ENCODE measurements at places on chromosomes 3 and 15. TPM values are rescaled to one million over a fixed set of nuclear protein-coding genes. Genes with fewer than 3 reads are reported as not detected.

DNA sequence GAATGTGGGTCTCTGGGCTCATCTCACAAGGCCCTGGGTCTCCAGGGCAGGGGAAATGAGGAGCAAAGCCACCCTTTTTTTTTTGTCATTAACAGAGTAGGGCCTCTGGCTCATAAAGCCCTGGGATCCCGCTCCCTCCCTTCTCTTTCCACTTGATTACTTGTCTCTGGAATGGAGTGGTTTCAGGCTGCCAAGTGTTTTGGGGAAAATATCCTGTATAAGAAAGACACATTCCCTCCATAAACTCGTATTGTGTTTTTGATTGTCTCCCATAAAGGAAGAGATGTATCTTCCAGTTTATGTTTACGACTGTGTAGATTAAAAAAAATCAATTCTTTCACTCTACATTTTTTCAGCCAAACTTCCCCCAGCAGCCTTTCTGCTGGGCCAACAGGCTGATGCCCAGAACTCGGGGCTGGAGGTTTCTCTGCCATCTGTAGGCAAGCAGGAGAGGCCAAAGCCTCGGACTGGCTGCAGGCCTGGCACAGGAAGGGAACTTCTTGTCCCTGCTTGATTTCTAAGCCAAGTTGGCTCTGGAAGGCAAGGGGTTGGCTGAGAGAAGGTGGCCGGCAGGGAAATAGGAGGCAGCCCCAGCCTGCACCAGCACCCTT is 49.4 kb upstream of the INSYN1 start:
- H3K4me3 ChIP-seq, result no peak overlapping the region
- peaks cover 3% of the 10 kb centered on the region for H3K27me3 ChIP-seq
- peaks cover 18% of the 10 kb centered on the region for H3K4me1 ChIP-seq
- no peak for DNase-seq

DNA sequence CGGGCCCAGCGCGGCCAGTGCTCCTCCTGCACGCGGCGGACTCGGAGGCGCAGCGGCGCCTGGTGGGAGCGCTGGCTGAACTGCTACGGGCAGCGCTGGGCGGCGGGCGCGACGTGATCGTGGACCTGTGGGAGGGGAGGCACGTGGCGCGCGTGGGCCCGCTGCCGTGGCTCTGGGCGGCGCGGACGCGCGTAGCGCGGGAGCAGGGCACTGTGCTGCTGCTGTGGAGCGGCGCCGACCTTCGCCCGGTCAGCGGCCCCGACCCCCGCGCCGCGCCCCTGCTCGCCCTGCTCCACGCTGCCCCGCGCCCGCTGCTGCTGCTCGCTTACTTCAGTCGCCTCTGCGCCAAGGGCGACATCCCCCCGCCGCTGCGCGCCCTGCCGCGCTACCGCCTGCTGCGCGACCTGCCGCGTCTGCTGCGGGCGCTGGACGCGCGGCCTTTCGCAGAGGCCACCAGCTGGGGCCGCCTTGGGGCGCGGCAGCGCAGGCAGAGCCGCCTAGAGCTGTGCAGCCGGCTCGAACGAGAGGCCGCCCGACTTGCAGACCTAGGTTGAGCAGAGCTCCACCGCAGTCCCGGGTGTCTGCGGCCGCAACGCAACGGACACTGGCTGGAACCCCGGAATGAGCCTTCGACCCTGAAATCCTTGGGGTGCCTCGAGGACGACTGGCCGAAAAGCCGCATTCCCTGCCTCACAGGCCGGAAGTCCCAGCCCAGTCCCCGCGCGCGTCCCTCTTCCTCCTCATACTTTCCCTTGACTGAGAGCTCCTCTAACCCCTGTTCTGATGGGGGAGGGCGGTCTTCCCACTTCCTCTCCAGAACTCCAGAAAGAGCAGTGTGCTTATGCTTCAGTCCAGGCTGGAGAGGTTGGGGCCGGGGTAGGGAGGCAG is 1.4 kb upstream of the IL17RC start:
- peak overlapping the region; percentile 43 for H3K4me3 ChIP-seq
- peak; percentile 59 for DNase-seq
- peak overlapping the region; percentile 68 for H3K27ac ChIP-seq
- H3K4me1 ChIP-seq, result peaks cover 13% of the 10 kb centered on the region
- peaks cover 3% of the 10 kb centered on the region for H3K36me3 ChIP-seq

DNA sequence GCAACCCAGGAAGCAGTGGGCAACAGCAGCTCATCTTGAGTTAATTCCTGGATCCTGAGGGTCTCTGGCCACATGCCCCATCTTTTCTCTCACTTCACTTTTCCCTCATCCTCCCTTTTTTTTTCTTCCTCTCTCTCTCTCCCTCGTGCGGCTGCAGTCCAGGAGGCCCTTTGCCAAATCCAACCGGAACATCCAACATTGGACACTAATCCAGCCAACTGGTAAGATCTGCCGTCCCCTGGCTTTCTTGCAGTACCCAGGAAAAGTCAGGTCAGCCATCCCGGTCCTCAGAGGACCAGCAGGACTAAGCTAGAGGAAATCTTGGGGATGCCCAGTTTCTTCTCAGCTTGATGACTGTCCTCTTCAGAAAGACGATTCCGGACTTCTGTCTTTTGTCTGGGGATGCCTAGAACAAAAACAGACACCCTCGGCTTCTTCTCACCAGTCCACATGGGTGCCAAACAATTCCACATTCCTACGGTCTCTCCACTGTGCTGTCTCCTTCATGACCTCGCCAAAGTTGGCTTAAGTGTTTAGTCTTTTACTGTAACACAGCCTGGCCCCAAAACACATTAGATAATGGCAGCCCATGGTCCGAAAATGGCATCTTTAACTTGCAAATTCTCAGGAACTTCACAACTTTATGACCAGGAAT is 115.6 kb downstream of the GSK3B start:
- no peaks in the 10 kb centered on the region for H3K27me3 ChIP-seq
- no peak overlapping the region for H3K27ac ChIP-seq
- H3K4me1 ChIP-seq, result no peaks in the 10 kb centered on the region
- no peak for DNase-seq

DNA sequence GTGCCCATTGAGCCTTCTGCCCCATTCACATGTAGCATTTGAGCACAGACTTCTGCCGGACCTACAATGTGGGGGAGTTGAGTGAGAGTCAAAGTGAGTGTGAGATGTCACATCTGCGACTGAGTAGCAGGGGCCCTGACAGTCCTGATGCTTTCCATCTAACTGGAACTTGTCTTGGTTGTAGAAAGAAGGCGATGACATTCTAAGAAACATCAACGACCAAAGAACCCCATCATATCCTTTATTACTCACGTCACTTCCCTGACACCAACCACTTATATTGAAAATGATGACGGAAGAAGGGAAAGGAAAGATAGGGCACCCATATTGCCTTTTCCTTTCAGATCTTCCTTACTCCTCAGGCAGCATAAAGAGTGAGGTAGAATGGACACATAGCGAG is 30.5 kb downstream of the SMAD3 start:
- peaks cover 49% of the 10 kb centered on the region for H3K4me1 ChIP-seq
- no peak overlapping the region for H3K4me3 ChIP-seq
- H3K36me3 ChIP-seq, result peaks cover 20% of the 10 kb centered on the region

GRCh38 chr15:70266412-70267121 is 168.8 kb upstream of the TLE3 start:
- no peaks in the 10 kb centered on the region for H3K27me3 ChIP-seq
- H3K27ac ChIP-seq, result no peak overlapping the region
- peak; percentile 55 for DNase-seq
- H3K4me3 ChIP-seq, result no peak overlapping the region

DNA sequence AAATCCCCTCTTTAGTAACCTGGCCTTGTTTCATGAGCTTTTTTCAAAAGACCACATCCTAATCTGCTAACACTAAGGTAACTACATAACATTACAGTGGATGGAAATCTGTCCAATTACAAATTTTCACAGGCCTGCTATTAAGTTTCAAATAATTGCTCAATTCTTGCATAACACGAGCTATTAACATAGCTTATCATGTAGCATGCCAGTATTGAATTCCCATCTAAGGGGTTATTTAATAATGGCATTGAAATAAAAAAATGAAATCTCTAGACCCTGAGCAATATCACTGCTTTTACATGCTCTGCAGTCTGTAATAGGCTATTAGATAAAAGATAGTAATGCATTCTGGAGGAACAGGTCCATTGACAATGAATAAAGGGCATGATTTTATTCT is 748.3 kb upstream of the NECTIN3 start:
- no peaks in the 10 kb centered on the region for H3K4me1 ChIP-seq
- H3K36me3 ChIP-seq, result no peaks in the 10 kb centered on the region
- no peak overlapping the region for H3K4me3 ChIP-seq

GRCh38 chr15:60905587-60905986 is 323.5 kb downstream of the RORA start:
- no peaks in the 10 kb centered on the region for H3K27me3 ChIP-seq
- no peak overlapping the region for H3K27ac ChIP-seq
- DNase-seq, result no peak
- H3K36me3 ChIP-seq, result no peaks in the 10 kb centered on the region

- H3K27me3 ChIP-seq, result no peaks in the 10 kb centered on the region
- peak overlapping the region; percentile 39 for H3K4me3 ChIP-seq
- no peak overlapping the region for H3K27ac ChIP-seq
- peak; percentile 37 for DNase-seq
- no peaks in the 10 kb centered on the region for H3K36me3 ChIP-seq
Measured at GRCh38 chr3:102415553-102415952, 19.3 kb upstream of the ZPLD1 start.

- no peak overlapping the region for H3K4me3 ChIP-seq
- DNase-seq, result peak; percentile 94
- H3K27me3 ChIP-seq, result no peaks in the 10 kb centered on the region
- H3K36me3 ChIP-seq, result peaks cover 8% of the 10 kb centered on the region
Measured at GRCh38 chr3:64152086-64152485, 73.2 kb downstream of the PRICKLE2 start.

DNA sequence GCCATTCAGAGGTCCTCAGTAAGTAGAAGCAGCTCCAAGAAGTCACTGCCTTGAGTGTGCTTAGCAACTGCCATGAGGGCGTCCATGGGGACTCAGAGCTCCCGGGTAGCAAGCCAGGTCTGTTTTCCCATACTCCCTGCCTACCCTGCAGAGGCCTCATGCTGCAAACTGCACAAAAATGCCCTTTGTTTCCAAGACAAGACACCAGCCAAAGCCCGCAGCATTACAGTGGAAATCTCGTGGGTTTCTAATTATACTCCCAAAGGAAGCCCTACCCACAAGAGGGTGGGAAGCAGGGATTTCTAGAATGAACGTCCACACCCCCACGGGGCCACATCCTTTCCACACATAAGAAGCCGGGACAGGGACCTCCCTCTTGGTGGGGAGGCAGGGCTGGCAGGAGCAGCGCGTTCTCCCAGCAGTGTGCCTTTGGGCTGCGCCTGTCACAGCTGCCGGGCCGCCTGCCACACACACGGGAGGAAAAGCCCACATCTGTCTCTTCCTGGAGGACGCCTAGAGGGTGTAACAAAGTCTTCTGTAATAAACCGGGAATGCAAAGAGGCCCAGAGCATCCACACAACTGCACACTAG is 31.1 kb downstream of the FAM174B start:
- no peaks in the 10 kb centered on the region for H3K27me3 ChIP-seq
- no peaks in the 10 kb centered on the region for H3K4me1 ChIP-seq
- H3K4me3 ChIP-seq, result no peak overlapping the region
- no peaks in the 10 kb centered on the region for H3K36me3 ChIP-seq
- DNase-seq, result no peak

DNA sequence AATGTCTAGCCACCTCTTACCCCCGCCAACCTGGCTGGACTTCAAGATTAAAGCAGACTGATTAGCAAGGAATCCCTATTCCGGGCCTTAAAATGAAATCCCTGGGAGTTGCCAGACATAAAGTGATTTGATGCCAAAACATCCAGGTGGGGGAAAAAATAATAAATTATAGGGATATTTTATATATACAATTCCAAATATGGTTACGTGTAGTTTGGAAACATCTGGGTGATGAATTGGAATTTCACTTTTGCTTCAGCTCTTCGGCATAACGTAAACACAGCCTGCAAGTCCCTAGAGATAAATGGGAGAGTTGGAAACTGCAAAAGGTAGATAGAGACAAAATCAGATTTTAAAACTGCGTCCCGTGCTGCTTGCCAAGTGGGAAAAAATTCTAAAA is 545.5 kb upstream of the MDFIC2 start:
- H3K4me1 ChIP-seq, result peaks cover 12% of the 10 kb centered on the region
- H3K27ac ChIP-seq, result no peak overlapping the region
- H3K4me3 ChIP-seq, result no peak overlapping the region

DNA sequence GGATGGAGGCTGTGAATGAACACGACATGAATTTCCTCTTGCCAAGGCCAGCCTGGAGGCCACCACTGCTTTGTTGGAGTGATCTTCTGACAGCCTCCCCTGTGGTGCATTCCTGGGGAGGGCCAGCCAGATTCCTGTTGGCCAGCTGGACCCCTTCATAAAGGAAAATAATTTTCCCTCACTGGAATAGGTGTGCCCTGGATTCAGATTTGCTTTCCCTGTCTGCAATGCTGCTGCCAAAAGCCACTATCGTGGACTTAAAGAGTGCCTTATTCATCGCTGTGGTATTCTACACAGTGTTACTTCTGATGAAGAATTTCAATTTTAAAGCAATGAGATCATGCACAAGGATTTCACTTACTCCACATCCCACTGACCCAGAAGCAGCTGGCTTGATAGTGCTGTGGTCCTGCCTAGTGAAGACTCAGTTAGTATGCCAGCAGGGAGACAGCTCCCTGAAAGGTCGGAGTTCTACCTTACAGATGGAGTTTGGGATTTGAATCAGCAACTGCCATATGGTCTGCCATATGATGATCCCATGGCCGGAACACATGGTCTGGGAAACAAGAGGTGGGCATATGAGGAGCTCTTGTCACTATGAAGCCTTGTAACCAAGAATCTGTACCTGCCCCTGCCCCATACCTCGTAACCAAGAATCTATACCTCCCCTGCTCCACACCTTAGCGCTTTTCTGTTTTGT is 145.2 kb downstream of the KLF13 start:
- peaks cover 26% of the 10 kb centered on the region for H3K4me1 ChIP-seq
- no peaks in the 10 kb centered on the region for H3K36me3 ChIP-seq
- H3K4me3 ChIP-seq, result no peak overlapping the region
- H3K27me3 ChIP-seq, result no peaks in the 10 kb centered on the region
- H3K27ac ChIP-seq, result peak overlapping the region; percentile 68

DNA sequence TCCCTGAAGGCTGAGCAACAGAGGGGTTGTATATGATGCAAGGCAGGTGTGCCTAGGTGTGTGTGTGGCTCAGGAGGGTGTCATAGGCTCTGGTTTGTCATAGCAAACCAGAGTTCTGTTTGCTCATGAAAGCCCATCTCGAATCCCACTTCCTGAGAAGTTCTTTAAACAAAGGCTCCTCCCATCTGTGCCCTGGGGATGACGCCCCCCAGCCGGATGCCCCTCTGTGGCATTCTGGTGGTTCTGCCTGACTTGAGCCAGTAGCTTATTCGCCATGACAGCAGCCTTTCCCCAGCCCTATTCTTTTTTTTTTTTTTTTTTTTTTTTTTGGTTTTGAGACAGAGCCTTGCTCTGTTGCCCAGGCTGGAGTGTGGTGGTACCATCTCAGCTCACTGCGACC is 45.4 kb downstream of the PDIA5 start:
- H3K4me1 ChIP-seq, result no peaks in the 10 kb centered on the region
- no peak for DNase-seq
- peaks cover 3% of the 10 kb centered on the region for H3K36me3 ChIP-seq
- H3K27ac ChIP-seq, result no peak overlapping the region

GRCh38 chr3:16151109-16151508 is 23.4 kb upstream of the GALNT15 start:
- H3K36me3 ChIP-seq, result no peaks in the 10 kb centered on the region
- DNase-seq, result peak; percentile 93
- H3K4me3 ChIP-seq, result no peak overlapping the region
- H3K27ac ChIP-seq, result no peak overlapping the region
- H3K27me3 ChIP-seq, result no peaks in the 10 kb centered on the region
- no peaks in the 10 kb centered on the region for H3K4me1 ChIP-seq

- no peaks in the 10 kb centered on the region for H3K36me3 ChIP-seq
- H3K4me1 ChIP-seq, result no peaks in the 10 kb centered on the region
Measured at GRCh38 chr15:44443515-44443914, 16.1 kb downstream of the CTDSPL2 start.

Gene LMOD3
- 0.51 TPM for total RNA-seq

Gene RFTN1
- 26.7 TPM for total RNA-seq

Gene UCN2
- total RNA-seq, result 0.66 TPM

Gene C2CD4A
- total RNA-seq, result not detected

Gene ADCY5
- 0.51 TPM for total RNA-seq

Gene ANKRD34C
- not detected for total RNA-seq
